ENCODE measurements at places on chromosomes 6 and 20. TPM values are rescaled to one million over a fixed set of nuclear protein-coding genes. Genes with fewer than 3 reads are reported as not detected.

PKHD1 gene
- not detected for total RNA-seq

PROKR2 gene
- total RNA-seq: not detected

ELOVL4 gene
- 4.6 TPM for total RNA-seq

MAS1 gene
- not detected for total RNA-seq

All from fibroblast of lung (primary cell).